ENCODE measurements at places on chromosomes 12 and 14.

- no peak for DNase-seq
Measured at GRCh38 chr12:106093246-106093645, 45.5 kb downstream of the NUAK1 start.

DNA sequence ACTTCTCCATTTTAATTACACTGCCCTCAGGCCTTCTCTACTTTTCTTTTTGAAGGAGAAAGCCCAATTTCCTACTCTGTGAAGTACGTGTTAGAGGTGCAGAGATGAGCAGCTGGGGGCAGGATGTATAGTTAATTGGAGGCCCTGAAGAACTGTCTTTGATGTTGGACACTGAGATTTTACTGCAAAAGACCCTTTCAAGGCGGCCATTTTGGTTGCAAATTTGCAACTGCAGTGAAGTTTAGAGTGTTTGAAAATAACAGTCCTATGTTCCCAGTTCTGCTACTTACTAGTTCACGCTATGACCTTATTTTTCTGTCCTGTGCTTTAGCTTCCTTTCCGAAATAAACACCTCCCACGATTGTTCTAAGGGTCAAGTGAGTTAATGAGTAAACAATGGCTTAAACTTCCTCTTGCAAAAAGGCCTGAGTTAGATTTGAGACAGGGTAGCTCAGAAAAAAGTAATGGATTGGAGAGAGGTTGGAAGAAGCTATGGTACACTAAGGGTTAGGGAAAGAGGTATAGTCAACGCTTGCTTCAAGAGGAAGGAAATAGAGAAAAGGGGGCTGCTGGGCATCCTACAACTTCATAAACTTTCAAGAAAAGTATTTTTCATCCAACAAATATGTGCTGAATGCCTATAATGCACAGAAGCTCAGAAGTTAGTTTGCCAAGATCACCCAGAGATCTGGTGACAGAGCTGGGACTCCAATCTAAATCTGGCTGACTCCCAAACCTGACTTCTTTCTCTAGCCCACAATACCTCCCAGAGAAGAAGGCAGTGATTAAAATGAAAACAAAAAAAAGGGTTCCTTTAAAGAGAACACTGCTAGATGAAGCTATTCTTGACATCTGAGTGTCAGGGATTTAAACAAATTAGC is 26.4 kb upstream of the DICER1 start:
- no peak for DNase-seq

- peak; percentile 9 for DNase-seq
Measured at GRCh38 chr14:74179856-74180255, 59.4 kb upstream of the VSX2 start.

- peak; percentile 99 for DNase-seq
Measured at GRCh38 chr12:128969480-128970055, 116.3 kb downstream of the GLT1D1 start.

GRCh38 chr12:128803788-128804187 is 20.0 kb downstream of the SLC15A4 start:
- DNase-seq: no peak

DNA sequence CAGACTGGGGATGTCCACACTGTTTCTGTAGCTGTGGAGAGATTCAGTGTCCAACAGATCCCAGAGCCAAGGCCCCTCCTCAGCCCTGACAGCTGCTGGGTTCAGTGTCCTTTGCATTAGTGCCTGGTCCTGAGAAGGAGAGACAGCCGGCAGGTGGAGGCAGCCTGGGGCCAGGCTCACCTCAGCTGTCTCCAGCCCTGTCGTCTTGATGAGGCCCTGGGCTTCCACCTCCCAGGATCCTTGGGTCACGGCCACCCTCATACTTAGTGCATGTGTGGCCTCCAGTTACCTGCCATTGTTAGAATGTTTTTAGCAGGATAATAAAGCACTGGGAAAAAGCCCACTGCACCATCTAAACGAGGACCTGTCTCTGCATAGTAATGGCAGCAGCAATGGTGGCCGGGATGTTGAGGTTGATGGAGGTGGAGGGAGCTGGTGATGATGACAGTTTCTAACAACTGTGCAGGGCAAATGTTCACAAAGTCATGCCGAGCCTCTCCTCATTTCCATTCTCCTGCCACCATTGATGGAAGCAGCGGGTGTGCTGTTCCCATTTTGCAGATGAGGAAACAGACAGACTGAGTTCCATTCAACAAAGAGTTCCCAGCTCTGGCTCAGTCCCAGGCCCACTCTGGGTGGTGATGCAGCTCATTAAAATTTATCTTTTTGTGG is 17.7 kb downstream of the ASB2 start:
- DNase-seq: no peak

DNA sequence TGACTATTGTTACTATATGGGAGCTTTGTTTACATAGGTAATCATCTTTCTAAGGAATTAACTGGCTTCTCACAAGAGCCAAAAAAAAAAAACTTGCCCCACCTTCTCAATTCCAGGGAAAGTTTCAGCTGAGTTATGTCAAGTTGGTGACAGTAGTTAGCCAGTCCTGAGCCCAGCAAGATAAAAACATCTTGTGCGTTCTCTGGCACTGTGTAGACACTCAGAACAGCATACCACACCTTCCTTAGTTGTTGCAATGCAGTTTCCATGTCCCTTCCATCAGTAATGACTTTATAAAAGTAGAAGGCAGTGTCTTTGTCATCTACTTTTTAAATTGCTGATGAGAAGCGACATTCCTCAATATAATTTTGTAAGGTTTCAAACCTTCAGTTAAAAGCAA is 50.2 kb downstream of the PTPN21 start:
- DNase-seq: no peak

GRCh38 chr12:92077530-92077929 is 68.1 kb downstream of the BTG1 start:
- DNase-seq: no peak

Measured in NCI-H510A (cell line).